Bone marrow (tissue), 2 donors: ENCODE measurements at places on chromosomes 4 and X.
A peak's percentile ranks its signal among the peaks of the same experiment; 100 is the strongest.

DNA sequence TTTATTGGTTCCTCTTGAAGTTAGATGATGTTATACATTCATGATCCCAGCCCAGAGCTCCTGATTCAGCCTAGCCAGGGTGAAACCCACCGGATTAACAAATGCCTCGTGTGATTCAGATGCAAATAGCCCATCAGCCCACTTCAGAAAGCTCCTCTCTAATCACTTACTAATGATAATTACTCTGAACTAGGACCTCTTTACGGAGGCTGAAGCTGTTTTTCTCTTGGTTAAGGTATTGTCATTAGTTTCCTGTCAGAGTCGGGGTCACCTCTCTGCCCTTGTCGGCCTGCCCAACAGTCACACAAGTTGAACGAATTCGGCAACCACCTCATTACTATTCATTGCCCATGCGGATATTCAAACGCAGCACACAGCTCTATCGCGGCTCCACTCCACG lies 36.6 kb downstream of the ZFP42 start:
- DNase-seq: no peak

DNA sequence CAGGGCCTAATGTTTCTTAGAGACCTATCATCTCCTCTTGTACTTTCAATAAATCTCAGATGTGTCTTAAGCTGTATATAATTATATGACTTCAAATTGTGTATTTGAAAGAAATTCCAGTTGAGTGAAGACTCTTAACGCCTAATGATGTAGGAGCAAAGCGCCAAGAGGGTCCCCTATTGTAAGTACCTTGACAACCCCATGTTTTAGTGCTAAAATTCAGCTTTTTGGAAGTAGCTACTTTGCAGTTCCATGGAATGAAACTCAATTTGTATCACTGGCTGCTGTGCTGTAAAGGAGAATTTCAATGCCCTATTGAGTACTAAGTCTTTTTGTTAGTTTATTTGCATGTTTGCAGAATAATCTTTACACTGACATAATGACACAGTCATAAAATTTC lies 1826.6 kb upstream of the AGA start:
- DNase-seq: no peak

- peak; percentile 50 for DNase-seq
These were observed 545.2 kb downstream of the C4orf33 start for GRCh38 chr4:129641179-129641578.

GRCh38 chr4:4704267-4704666 lies 155.2 kb upstream of the MSX1 start:
- DNase-seq: no peak

DNA sequence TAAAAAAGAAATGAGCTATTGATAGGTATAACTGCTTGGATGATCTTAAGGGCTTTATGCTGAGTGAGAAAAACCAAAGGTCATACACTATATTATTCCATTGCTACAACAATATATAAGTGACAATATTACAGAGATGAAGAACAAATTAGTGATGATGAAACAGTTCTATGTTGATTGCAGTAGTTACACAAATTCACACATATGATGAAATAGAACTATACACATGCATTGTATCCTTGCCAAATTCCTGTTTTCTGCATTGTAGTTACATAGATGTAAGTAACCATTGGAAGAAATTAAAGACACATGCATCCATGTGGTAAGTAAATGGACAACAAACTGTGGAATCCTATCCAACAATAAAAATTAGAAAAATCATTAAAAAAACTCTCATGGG lies 76.5 kb downstream of the CENPC start:
- no peak for DNase-seq

- DNase-seq: no peak
These were observed 584 bp downstream of the SUV39H1 start for GRCh38 chrX:48696909-48697727.

DNA sequence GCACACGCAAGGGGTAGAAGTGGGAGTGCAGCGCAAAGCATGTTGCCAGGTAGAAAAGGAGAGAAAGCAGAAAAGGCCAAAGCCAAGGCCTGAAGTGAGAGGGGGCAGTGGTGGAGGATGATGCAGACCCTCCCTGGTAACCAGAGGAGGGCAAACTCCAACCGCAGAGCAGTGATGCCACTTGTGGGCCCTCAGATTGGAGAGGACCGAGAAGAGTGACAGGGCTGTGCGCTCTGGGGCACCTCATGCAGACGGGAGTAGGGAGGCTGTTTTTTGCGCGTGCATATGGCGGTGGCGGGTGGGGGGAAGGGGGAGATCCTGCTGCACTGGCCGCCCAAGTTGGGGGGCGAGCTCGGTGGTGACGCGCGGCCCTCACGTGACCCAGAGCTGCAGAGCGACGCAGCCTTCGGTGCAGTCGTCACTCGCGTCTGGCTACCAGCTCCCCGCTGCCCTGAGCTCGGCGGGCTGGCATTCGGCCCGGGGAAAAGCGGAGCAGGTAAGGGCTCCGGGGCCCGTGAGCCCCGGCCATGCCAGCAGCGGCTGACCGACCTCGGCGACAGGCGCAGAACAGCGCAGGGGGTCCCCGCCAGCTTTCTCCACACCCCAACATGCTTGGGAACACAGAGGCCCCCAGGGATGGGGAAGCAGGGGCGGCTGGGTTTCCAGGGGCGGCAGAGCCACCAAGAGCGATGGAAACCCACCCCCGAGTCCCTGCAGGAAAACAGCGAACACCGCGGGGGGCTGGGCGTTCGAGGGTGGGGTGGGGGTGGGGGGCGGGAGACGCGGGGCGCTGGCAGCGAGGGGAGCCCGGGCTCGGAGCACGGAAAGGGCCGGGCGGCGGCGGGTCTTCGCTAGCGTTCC lies at the start of gene BEX3:
Gene BEX3, plus strand, starts transcription at position 421 of the 861 bp plus-strand sequence. CDS start 984 bp downstream, outside the sequence.
- no peak for DNase-seq

DNA sequence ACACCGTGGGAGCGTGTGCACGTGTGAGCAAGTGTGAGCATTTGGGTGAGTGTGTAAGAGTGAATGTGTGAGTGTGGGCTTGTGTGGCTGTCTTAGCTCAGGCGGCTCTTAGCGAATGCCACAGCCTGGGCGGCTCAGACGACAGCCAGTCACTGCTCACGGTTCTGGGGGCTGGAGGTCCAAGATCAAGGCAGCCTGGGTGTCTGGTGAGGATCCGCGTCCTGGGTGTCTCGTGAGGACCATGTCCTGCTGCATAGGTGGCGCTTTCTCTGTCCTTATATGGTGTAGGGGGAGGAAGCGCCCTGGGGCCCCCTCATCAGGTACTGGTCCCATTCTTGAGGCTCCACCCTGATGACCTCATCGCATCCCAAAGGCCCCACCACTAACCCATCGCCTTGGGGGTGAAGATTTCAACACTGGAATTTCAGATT lies 4.5 kb downstream of the DOK7 start:
- DNase-seq: no peak
